Right ventricle myocardium superior (tissue), 1 donor: ENCODE measurements at places on chromosomes 7 and 10.

- no peak for DNase-seq
Measured at GRCh38 chr7:20541608-20542349, 73.7 kb upstream of the ABCB5 start.

GRCh38 chr7:143355450-143356385 lies 6.8 kb downstream of the FAM131B start:
- no peak for DNase-seq

DNA sequence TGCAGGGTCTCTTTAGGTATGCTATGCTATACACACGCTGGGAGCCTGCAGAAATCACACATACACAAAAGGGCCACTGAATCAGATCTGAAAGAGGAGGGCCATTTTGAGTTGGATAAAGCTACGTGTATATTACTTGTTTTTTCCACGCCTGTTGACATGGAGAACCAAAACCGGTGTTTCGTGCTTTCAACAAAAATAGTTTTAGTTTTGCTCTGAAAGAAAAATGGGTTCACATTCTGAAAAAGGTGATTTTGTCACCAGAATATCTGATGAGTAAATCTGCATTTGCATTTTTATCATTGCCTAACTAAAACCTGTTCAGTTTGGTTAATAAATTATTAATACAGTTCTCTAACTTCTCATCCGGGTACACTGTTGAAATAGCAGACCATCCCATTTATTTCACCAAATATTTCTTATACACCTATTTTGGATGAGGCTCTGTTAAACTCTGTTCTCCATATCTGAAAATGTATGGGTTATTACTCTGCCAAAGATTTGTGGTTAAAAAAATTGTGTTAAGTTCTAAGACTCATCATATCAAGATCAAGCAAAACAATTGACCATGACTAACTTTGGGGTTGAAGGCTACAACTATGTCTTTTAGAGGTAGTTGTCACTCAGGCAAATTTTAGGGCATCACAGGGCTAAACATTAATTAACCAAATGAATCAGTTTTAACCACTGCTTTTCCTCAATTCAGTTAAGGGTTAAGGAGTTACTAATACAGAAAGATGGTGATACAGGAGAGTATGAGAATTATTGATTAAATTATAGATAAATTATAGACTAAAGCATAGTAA lies 101.2 kb upstream of the RPA3 start:
- DNase-seq = no peak

GRCh38 chr7:80272560-80273239 lies 138.1 kb downstream of the GNAI1 start:
- DNase-seq = no peak

- DNase-seq = no peak
Measured at GRCh38 chr7:84277628-84278224, 83.1 kb upstream of the SEMA3A start.
